ENCODE measurements at places on chromosomes 16 and 17.

DNA sequence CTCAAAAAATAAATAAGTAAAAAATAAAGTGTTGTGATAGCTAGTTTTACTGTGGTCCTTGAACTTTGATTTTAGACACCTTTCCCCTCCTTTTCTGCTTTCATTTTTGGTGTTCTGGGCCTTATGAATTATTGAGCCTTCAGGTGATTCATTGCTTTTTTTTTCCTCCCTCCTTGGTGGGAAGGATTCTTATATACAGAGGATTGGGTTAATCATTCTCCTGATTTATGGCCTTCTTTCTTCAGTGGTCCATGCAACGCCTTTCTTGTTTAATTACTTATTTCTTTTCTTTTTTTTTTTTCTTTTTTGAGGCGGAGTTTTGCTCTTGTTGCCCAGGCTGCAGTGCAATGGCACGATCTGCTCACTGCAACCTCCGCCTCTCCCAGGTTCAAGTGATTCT, 8.0 kb upstream of the MYL4 start:
- no peak for DNase-seq

DNA sequence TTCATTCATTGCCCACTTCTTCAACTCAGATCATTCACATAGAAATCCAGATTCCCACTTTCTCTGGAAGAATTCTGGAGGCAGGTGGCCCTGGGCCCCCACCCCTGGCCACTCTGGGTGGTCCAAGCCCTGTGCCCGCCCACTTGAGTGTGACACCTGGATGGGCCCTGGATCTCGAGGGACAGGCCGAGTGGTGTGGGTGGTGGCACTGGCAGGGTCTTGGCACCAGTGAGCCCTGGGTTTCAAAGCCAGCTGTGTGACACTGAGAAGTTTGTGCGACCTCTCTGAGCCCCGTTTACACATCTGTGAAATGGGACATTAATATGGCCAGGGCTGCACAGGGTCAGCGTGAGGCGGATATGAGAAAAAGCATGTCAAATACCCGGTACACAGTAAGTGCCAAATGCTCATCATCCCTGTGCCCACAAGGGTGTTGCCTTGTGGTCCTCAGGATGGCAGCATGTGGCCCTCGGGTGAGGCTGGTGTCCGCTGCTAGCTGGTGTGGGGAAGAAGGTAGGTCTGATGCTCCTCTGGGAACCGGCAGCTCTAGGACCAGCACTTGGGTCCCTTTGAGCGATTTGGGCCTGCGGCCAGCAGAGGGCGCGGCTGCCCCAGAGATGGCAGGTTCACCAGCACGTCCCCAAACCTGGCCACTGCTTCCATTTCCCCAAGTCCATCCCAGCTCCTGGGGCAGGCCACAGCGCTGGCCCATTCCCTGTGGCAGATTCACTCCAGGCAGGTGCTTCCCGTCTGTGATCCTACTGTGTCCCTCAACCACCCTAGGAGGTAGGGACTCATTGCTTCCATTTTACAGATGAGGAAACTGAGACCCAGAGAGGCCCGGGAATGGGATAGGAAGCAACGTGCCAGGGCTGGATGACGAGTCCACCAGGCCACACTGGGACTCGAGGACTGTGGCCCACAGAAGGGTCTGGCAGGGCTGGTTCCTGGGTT, 3.6 kb downstream of the OSGIN1 start:
- DNase-seq = peak; percentile 76

DNA sequence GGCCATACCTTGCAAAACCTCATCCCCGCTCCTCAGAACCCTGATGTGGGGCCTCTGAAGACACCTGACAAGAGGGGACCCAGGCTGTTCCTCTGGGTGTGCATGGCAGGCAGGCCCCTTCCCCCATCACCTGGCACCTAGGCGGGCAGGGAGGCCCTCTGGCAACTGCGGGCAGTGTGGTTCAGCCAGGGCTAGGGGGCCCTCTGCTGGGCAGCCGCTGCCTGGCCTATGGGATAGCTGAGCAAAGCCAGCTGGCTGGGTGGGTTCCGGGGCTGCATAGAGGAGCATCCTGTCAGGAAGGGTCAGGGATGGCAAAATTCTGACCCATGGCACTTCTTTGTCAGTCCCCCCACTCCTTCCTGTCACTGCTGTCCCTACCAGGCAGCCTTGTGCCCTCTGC, 228.7 kb upstream of the ASIC2 start:
- DNase-seq = peak; percentile 33

- no peak for DNase-seq
Observed at GRCh38 chr16:10189861-10190390, 7.7 kb upstream of the GRIN2A start.

DNA sequence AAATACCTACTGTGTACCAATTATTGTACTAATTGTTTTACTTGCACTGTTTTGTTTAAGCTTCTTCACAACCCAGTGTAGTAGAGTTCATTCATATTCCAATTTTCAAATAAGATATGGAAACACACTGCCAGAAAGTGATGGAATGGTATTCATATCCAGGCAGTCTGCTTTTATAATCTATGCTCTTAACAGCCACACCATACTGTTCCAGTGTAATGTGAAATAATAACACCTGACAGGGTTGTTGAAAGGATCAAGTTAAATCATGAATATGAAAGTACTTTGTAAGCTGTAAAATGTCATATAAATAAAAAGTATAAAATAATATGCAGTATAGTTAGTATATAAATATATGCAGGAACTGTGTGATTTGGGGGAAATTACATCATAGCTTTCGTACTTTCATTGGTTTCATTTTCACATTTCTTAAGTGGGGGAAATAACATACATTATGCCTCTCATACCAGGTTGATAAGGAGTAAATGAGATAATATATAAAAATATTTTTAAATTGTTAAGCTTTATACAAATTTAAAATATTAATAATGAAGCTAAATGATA, 230.8 kb downstream of the TANC2 start:
- no peak for DNase-seq
